ENCODE measurements at places on chromosomes 3 and 15.

- peak overlapping the region; percentile 57 for H3K27ac ChIP-seq
- H3K4me1 ChIP-seq = peaks cover 85% of the 10 kb centered on the region
- H3K36me3 ChIP-seq = peaks cover 22% of the 10 kb centered on the region
- peak; percentile 28 for DNase-seq
These were observed 233.0 kb upstream of the SATB1 start for GRCh38 chr3:18657858-18658820.

DNA sequence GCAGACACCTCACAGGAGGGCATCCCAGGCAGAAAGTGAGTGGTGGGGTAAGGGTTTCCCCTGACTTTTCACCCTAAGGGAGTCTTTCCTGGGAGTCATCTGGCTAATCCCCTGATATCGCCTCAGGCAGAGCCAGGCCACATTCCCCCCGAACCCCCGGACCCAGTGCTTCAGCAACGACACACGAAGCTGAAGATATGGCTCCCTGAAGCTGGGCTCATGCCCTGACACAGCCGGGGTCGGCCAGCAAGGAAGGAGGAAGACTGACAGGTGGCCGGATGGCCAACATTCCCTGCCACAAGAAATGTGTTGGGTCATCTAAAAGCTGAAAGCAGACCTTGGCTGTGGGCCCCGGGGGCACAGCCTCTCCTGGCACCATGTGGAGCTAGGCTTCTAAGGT lies 14.4 kb downstream of the CHST13 start:
- H3K36me3 ChIP-seq = no peaks in the 10 kb centered on the region
- H3K4me1 ChIP-seq = peaks cover 16% of the 10 kb centered on the region
- no peak overlapping the region for H3K27ac ChIP-seq
- DNase-seq = no peak
- H3K27me3 ChIP-seq = peaks cover 13% of the 10 kb centered on the region
- no peak overlapping the region for H3K4me3 ChIP-seq

GRCh38 chr3:11611341-11611799 lies 32.3 kb downstream of the VGLL4 start:
- peaks cover 10% of the 10 kb centered on the region for H3K36me3 ChIP-seq
- no peak overlapping the region for H3K27ac ChIP-seq
- no peak for DNase-seq
- H3K4me1 ChIP-seq = peaks cover 43% of the 10 kb centered on the region

DNA sequence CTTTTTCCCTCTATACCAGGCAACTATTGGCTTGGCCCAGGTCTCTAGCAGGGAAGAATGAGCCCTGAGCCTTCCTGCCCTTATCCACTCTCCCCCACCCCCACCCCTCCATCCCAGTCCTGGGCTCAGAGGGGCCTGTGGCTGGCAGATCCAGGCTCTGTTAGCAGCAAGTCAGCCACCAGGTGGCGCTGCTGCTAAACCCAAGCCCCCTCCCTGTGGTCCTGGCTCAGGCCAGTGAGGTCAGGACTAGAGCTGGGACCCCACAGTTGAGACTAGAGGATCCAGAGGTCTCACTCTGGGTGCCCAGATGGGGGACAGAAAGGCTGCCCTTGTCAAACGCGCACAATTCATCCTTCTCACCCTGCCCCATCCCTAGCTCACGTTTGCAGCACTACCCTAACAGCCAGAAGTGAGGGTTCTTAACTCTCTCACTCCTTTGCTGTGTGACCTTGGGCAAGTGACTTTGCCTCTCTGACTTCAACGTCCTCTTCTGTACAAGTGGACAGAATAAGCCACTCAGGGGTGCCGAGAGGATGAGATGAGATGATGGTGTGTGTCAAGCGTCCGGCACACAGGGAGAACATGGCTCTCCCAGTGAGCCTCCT lies 46.8 kb upstream of the SLC6A1 start:
- peak; percentile 17 for DNase-seq
- no peak overlapping the region for H3K27ac ChIP-seq
- H3K4me1 ChIP-seq = no peaks in the 10 kb centered on the region
- H3K27me3 ChIP-seq = peaks cover 3% of the 10 kb centered on the region
- no peaks in the 10 kb centered on the region for H3K36me3 ChIP-seq
- H3K4me3 ChIP-seq = no peak overlapping the region

GRCh38 chr3:43863966-43864933 lies 173.5 kb downstream of the ABHD5 start:
- peaks cover 8% of the 10 kb centered on the region for H3K27me3 ChIP-seq
- no peak overlapping the region for H3K4me3 ChIP-seq
- H3K36me3 ChIP-seq = no peaks in the 10 kb centered on the region
- H3K27ac ChIP-seq = no peak overlapping the region
- H3K4me1 ChIP-seq = no peaks in the 10 kb centered on the region
- DNase-seq = no peak

GRCh38 chr3:104878395-104878794 lies 488.3 kb upstream of the ALCAM start:
- H3K4me1 ChIP-seq = no peaks in the 10 kb centered on the region
- no peaks in the 10 kb centered on the region for H3K36me3 ChIP-seq
- DNase-seq = no peak
- H3K27ac ChIP-seq = no peak overlapping the region

DNA sequence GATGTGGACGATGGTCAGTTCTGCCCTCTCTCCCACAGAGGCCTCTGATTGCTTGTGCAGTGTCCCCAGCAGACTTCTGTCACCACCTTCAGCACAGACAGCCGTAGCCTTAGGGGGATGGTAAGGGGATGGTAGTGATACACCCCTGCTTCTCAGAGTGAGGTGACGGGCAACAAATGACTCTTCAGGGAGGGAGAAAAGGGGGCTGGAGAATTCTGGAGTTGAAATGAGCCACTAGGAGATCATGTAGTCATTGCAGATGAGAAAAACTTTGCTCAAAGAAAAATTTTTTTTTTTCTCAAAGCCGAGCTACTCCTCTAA lies 29.6 kb upstream of the TIMP4 start:
- H3K27ac ChIP-seq = peak overlapping the region; percentile 94
- no peak for DNase-seq
- H3K4me3 ChIP-seq = no peak overlapping the region
- H3K36me3 ChIP-seq = no peaks in the 10 kb centered on the region
- peaks cover 90% of the 10 kb centered on the region for H3K4me1 ChIP-seq
- H3K27me3 ChIP-seq = no peaks in the 10 kb centered on the region

DNA sequence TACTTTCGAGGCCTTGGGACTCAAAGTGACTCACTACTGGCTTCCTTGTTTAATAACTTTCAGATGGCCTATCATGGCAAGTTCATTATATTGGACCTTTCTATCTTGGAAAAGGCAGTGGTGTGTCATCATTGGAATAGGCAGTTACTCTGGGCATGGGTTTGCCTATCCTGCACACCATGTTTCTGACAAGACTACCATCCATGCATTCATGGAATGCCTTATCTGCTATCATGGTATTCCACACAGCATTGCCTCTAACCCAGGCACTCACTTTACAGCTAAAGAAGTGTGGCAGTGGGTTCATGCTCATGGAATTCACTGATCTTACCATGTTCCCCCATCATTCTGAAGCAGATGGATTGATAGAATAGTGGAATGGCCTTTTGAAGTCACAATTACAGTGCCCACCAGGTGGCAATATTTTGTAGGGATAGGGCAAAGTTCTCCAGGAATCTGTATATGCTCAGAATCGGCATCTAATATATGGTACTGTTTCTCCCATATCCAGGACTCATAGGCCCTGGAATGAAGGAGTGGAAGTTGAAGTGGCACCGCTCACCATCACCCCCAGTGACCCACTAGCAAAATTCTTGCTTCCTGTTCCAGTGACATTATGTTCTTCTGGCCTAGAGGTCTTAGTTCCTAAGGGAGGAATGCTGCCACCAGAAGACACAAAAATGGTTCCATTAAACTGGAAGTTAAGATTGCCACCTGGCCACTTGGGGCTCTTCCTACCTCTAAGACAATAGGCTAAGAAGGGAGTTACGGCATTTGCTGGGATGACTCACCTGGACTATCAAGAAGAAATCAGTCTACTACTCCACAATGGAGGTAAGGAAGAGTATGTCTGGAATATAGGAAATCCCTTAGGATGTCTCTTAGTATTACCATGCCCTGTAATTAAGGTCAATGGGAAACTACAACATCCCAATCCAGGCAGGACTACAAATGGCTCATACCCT lies 1161.4 kb downstream of the SI start:
- H3K27me3 ChIP-seq = no peaks in the 10 kb centered on the region
- no peak overlapping the region for H3K4me3 ChIP-seq
- no peak for DNase-seq

DNA sequence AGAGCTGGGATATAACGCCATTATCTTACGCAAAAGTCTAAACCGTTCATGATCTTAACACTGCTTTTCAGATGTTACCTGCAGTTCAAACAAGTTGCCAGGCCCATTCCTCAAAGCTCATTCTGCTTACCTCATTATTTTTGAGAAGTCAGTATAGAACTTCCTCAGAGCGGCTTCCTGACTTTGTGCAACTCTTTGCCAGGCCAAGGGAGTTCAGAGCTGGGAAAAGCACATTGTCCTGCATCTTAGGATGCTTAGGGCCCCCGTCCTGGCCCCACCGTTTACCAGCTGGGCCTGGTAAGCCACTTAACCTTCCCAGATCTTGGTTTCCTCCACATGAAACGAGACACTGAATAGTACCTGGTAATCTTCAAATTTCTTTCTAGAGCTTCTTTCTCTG lies 6.8 kb upstream of the C2CD4B start:
- no peak for DNase-seq
- no peak overlapping the region for H3K4me3 ChIP-seq
- no peaks in the 10 kb centered on the region for H3K4me1 ChIP-seq
- H3K27ac ChIP-seq = no peak overlapping the region
- no peaks in the 10 kb centered on the region for H3K36me3 ChIP-seq
- H3K27me3 ChIP-seq = peaks cover 49% of the 10 kb centered on the region

DNA sequence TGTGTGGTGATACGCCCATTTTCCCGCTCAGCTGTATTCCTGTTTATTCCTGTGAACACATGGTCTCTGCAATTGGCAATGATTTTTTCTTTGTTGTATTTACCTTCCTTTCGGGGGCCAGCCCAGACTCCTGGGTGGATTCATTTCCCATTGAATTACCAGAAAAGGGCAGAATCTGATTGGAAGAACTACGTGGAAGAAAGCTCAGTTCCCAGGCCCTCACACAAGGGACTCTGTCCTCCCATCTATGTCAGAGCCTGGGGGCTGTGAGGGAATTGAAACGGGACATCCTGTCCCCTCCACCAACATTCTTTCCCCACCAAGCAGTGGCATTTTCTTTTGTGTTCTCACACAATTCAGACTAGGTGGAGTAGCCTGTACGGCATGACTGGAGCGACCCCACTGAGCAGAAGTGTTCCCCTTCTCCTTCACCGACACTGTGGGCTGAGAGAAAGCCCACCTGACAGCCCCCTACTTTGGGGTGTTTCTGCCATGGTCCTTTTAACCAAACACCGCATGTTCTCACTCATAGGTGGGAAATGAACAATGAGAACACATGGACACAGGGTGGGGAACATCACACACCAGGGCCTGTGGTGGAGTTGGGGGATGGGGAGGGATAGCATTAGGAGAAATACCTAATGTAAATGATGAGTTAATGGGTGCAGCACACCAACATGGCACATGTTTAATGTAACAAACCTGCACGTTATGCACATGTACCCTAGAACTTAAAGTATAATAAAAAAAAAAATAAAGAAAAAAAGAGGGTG lies 32.1 kb upstream of the RFTN1 start:
- H3K4me1 ChIP-seq = peaks cover 30% of the 10 kb centered on the region
- no peak overlapping the region for H3K27ac ChIP-seq
- no peak overlapping the region for H3K4me3 ChIP-seq
- no peaks in the 10 kb centered on the region for H3K36me3 ChIP-seq
- H3K27me3 ChIP-seq = peaks cover 11% of the 10 kb centered on the region

DNA sequence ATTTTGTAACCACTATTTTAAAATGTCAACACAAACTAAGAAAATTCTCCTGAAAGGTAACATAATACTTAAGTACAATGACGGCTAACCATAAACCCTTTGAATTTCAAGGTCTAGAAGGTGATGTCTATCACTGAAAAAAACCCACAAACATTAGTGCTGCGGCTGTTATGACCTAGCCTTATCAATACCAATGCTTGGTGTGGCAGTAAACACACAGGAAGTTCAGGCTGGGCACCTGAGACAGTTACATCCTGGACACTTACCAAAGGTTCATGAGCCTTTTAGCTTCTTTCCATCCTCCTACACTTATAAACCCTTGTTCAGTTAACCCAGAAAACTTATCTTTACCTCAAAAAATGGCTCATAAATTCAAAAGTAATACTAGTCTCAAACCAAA lies 5.8 kb downstream of the HSPBAP1 start:
- no peak overlapping the region for H3K4me3 ChIP-seq
- no peaks in the 10 kb centered on the region for H3K36me3 ChIP-seq
- no peak for DNase-seq

DNA sequence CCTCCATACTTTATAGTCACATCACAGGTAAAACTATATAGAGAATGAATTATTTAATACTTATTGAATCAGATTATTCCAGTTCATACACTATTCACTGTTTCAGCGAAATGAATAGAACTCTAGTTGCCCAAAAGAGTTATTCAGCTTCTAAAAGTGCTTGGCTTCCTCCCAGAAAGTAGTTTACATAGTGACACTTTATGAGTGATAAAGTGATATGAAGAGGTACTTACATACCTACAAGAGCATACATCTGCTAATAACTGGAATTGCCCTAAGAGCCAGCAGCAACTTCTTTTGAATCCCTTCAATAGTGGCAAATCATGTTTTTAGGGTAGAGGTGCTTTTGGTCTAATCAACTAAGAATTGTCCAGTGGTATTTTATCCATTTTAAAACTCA lies 635.1 kb upstream of the AGTR1 start:
- no peaks in the 10 kb centered on the region for H3K36me3 ChIP-seq
- no peak overlapping the region for H3K27ac ChIP-seq
- no peaks in the 10 kb centered on the region for H3K4me1 ChIP-seq
- H3K4me3 ChIP-seq = no peak overlapping the region
- no peak for DNase-seq
- H3K27me3 ChIP-seq = no peaks in the 10 kb centered on the region

DNA sequence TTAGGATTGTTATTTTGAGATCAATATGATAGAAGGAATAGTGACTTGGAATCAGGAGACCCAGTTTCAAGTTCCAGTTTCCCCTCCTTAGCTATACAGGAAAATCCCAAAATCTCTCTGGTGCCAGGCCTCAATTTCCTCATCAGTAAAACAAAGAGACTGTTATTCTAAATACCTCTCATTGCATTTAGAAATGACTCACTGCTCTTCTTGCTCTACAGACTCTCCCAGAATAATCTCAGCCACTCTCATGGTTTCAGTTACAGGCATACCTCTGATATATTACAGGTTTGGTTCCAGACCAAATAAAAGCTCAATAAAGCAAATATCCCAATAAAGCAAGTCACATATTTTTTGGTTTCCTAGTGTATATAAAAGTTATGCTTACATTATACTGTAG lies 28.3 kb downstream of the IMPG2 start:
- DNase-seq = no peak
- no peaks in the 10 kb centered on the region for H3K27me3 ChIP-seq
- no peaks in the 10 kb centered on the region for H3K4me1 ChIP-seq
- no peaks in the 10 kb centered on the region for H3K36me3 ChIP-seq
